ENCODE measurements at places on chromosomes 11 and 22.

GRCh38 chr11:132251061-132251460 lies 880.6 kb downstream of the NTM start:
- DNase-seq: no peak

DNA sequence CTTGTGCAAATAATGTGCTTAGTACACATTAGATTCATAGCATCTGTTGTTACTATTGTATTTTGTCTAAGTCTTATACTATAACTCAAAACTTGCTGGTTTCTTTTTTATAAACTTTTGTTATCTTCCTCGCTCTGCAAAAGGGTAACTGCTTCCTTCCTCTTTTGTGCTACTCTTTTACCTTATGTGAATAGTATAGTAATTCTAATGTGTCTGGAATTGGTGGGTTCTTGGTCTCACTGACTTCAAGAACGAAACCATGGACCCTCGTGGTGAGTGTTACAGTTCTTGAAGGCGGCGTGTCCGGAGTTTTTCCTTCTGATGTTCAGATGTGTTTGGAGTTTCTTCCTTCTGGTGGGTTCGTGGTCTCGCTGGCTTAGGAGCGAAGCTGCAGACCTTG lies 563.1 kb upstream of the LUZP2 start:
- DNase-seq: no peak

- no peak for DNase-seq
Measured at GRCh38 chr11:72470386-72470785, 36.1 kb upstream of the CLPB start.

- DNase-seq: peak; percentile 52
Measured at GRCh38 chr11:128506999-128507611, 80.3 kb downstream of the ETS1 start.

DNA sequence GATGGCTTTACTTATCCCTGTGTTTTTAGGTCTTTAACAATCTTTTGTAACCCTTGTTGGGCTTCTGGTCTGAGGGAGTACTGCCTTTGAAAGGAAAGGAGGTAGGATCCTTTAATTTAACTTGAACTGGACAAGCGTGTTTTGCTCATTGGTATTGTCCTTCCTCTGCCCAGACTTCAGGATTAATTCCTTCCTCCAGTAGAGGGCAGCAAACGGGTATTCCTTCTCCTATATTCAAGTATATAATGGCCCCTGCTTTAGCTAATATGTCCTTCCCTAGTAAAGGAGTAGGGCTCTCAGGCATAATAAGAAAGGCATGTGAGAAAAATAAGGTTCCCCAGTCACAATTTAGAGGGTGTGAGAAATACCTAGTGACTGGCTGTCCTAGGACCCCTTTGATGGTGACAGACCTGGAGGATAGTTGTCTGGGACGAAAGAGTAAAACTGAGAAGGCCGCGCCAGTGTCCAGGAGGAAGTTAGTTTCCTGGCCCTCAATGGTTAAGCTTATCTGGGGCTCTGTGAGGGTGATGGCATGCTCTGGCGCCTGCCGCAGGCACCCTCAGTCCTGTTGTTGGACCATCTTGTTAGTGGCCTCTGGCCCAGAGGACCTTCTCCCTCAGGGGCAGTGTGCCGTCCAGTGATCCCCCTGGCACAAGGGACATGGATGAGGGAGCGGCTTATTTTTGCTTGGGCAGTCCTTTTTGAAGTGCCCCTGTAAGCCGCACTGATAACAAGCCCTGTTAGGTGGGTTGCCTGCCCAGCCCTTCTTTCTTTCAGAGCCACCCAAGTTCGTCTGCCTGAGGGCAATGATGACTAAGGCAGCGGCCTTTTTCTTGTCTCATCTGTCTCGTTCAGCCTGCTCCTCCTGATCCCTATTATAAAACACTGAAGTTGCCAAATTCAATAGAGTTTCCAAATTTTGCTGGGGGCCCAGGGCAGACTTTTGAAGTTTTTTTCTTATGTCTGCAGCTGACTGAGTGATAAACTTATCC lies 51.8 kb downstream of the C11orf71 start:
- no peak for DNase-seq

DNA sequence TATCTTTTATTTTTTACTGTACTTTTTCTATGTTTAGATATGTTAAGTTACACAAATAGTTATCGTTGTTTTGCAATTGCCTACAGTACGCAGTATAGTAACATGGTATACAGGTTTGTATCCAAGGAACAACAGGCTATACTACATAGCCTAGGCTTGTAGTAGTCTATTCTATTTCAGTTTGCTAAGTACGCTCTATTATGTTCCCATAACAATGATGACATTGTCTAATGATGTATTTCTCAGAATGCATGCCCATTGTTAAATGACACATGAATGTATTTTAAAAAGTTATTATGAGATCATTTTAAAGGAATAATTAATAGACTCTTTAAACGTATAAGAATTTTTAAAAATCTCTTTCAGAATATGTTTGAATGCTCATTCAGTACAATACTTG lies 696.7 kb upstream of the CCDC90B start:
- DNase-seq: no peak

All from activated CD8-positive, alpha-beta memory T cell treated with anti-CD3 and anti-CD28 coated beads, Interleukin-2, amount 50 U/mL, for 4 hours (primary cell).